Kidney capillary endothelial cell (primary cell): ENCODE measurements at places on chromosomes 11 and 22.
A peak's percentile ranks its signal among the peaks of the same experiment; 100 is the strongest.

DNA sequence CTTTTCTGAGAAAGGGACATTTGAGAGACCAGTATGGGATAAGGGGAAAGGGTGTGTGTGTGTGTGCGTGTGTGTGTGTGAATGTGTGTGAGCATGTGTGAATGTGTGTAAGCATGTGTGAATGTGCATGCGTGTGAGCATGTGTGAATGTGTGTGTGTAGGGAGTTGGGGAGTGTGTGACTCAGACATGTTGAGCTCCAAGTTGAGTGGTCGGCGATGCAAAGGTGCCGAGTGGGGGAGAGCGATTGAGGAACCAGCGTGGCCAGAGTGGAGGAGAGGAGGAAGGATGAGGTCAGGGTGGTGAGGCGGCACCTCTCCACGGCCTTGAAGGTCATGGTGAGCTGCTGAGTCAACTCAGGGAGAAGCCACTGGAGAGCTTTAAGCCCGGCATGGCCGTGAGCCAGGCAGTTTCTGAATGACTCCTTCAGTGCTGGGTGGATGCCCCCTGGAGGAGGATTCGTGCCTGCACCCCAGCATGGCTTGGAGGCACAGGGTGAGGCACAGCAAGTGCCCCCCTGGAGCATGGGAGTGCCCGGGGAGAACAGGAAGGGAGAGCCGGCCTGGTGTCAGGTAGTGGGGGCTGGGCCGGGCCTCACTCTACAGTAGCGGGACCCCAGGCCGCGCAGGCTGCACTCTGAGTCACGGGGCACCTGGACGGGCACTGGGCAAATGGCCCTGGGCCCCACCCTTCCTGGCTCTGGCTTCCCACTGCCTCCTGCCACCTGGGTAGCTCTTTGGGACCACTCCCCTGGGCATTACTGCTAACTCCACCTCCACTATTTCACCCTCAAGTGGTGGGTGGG lies 8.2 kb upstream of the CCDC88B start:
- DNase-seq: peak; percentile 78

- DNase-seq: no peak
Observed at GRCh38 chr22:17774206-17774925, at the start of gene BID. Gene BID (minus strand): TSS chr22:17774469. CDS start chr22:17750116, 24,353 bp downstream.

GRCh38 chr11:14117632-14118031 lies 155.1 kb downstream of the SPON1 start:
- DNase-seq: no peak

DNA sequence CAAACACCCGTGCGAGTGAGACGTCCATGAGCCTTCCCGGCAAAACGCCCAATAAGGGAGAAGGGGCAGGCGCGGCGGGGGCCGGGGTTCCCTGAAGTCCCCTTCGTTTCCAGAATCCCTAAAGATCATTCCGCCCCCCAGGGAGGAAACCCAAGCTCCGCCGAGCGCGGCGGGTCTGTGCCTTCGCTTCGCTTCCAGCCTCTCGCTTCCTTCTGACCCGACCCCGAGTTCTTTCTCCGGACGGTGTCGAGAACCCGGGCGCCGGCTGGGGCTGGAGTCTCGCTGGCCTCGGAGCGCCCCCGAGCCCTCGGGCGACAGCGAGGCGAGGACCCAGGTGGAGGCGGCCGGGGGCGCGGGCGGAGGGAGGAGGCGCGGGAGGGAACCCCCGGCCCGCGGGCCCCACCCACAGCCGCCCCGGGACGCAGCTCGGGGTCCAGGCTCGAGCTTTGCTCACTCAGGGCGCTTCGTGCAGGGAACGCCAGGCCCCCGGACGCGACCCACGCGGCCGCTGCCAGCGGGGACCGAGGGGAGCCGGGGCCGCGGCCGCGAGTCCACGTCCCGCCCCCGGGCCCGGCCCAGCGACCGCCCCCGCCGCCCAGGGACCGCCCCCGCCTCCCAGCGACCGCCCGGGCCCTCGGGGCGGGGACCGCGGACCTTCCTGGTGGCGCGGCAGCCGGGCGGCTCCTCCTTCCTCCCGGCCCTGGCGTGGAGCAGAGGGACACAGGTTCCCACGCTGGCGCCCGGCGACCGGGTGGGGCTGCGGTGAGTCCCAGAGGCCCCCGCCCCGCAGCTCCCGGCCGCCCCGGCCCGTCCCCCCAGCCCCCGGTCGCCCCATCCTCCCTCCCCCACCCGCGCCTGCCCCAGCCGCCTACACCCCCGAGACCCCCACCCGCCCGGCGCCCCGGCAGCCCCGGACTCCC lies at the start of gene PGGHG:
Gene PGGHG, plus strand, starts transcription at position 649 of the 920 bp plus-strand sequence. CDS start 691 bp downstream, outside the sequence.
- no peak for DNase-seq

GRCh38 chr22:26589367-26589844 lies 526 bp downstream of the TPST2 start:
- DNase-seq: peak; percentile 35

GRCh38 chr22:49880281-49880680 lies 26.6 kb downstream of the ZBED4 start:
- DNase-seq: peak; percentile 44

DNA sequence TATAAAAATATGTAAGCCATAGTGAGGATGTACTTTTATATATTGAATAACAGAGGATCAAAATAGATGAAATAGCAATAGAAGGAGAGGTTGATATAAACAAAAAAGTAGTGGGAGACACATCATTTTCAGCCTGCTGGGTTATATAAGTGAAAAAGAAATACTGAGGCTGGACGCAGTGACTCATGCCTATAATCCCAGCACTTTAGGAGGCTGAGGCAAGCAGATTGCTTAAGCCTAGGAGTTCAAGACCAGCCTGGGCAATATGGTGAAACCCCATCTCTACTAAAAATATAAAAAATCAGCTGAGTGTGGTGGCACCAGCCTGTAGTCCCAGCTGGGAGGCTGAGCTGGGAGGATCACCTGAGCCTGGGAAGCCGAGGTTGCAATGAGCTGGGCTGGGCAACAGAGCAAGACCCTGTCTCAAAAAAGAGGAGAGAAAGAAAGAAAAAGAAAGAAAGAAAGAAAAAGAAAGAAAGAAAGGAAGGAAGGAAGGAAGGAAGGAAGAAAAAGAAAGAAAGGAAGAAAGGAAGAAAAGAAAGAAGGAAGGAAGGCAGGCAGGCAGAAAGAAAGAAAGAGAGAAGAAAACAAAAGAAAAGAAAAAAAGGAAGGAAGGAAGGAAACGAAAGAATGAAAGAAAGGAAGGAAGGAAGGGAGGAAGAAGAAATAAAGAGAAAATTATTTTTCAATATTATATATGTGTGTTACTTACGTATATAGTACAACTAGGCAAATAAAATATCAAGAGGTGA lies 7.0 kb upstream of the P2RY2 start:
- DNase-seq: no peak

DNA sequence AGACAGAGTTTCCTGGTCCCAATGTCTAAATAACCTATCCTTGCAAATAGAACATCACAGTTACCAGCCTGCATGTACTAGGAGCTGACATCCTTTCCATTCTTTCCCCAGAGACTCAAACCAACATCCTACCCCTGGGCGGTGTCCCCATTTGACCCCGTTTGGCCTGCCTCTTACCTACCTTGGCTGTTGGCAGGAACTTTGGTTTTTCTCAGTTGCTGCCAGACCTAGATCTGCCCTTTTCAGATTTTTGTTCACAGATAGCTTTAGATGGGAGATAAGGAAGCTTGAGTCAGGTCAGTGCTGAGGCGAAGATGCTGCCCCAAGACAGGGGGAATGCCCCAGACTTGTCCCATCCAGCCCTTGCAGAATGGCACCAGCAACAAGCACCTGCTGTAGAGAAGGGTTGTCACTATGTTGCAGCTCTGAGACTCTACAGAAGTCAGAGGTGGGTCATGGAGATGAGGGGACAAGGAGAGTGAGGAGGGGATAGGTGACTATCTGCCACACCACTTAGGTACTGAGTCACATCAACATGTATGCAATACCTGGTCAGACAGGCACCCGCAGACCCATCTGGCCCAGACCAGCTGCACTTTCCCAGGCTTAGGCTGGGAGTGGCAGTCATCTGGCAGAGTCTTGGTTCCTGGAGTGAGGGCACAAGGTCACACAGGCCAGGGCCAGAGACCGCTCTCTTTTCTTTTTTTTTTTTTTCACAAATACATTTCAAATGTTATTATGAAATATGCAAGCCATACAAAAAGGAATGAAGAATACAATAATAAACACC lies 61.5 kb upstream of the POU2AF1 start:
- DNase-seq: no peak

- DNase-seq: no peak
Observed at GRCh38 chr11:88282747-88283515, 54.6 kb downstream of the CTSC start.

GRCh38 chr22:45562537-45563361 lies 60.1 kb downstream of the FBLN1 start:
- DNase-seq: no peak

DNA sequence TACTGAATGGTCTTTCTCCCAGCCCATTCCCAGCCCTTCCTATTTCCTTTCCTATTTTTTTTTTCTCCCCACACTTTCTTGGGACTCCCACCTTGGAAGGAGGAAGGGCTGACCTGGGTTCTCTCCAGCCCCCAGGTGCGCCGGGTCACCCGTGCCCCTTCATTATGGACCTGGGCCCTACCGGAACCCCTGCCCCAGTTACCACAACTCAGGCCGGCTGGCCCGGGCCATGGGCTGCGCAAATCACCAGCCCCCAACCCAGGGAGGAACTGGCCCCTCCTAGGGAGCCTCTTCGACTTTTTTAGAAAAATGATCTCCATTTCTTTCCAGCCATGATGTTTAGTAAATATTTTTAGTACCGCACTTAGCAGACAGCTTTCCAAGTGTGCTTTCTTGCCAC lies 62.2 kb downstream of the MORC2 start:
- DNase-seq: no peak

DNA sequence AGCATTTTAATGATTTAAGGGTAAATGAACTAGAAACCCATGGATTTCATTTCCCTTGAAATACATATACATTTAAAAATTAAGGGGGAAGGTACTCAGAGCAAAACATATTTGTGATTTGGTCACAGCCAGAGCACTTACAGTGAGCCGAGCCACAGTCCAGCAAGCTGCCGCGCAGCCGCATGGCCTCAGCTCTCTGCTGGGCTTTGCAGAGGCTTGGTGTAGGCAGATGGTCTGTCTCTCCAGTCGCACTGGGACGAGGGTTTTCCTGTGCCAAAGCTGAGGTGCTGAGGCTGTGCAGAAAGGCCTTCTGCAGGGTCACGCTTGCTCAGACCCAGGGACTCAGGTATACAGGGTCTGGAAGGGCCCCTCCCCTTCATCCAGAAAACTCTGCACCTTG lies 367.3 kb downstream of the OPCML start:
- no peak for DNase-seq

- DNase-seq: no peak
Observed at GRCh38 chr11:101470881-101471520, 112.8 kb downstream of the TRPC6 start.
